NCI-H1436 treated with DMSO at 0.1 percent for 48 hours (cell line): ENCODE measurements at places on chromosomes 13 and 19.

GRCh38 chr13:69585656-69586055 is 522.0 kb upstream of the ATXN8OS start:
- no peak for DNase-seq

GRCh38 chr19:56107626-56108351 is 13.3 kb downstream of the ZNF787 start:
- DNase-seq: no peak

GRCh38 chr19:43525836-43526771 is 897 bp downstream of the ETHE1 start:
- DNase-seq: no peak

GRCh38 chr13:28678809-28679208 is 19.9 kb downstream of the POMP start:
- no peak for DNase-seq

DNA sequence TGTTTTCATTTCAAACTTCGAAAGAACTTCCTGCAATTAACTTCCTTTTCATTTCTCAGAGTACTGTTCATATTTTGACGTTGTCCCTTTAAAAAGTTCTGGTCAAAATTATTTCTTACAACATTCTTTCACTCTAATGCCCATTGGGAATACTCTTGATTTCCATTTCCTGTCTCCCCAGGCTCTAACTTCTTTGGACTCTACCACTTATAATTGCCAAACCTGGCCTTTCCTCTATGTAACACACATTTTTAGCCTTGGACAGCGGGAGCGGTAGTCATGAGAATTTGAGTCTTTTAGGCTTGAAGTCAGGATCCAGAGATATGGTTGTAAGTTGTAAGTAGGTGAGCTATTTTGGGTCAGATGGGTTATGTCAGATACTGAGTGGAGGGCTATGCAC is 163.5 kb upstream of the SPRY2 start:
- no peak for DNase-seq

GRCh38 chr19:38068826-38069225 is 155.2 kb downstream of the DPF1 start:
- no peak for DNase-seq

DNA sequence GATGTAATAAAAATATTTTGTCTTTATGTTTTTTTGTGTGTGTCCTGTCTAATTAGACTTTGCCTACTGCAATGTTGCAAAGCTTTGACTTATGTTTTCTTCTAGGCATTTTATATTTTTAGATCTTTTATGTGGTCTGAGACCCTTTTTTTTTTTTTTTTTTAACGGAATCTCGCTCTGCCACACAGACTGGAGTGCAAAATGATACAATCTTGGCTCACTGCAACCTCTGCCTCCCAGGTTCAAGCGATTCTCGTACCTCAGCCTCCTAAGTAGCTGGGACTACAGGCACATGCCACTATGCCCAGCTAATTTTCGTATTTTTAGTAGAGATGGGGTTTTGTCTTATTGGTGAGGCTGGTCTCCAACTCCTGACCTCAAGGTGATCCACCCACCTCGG is 8.5 kb upstream of the ZNF304 start:
- DNase-seq: no peak

GRCh38 chr19:32676186-32676894 is 692 bp downstream of the RGS9BP start:
- DNase-seq: no peak
